Uterine smooth muscle cell (primary cell): ENCODE measurements at places on chromosomes 6 and 20. TPM values are rescaled to one million over a fixed set of nuclear protein-coding genes. Genes with fewer than 3 reads are reported as not detected.

The DNPH1 gene
- 62.9 and 63.7 TPM in 2 replicates for total RNA-seq

The OOEP gene
- total RNA-seq = not detected in 2 replicates

The PI16 gene
- 0.11 and 0.75 TPM in 2 replicates for total RNA-seq

The KIZ gene
- total RNA-seq = 20.9 and 47.0 TPM in 2 replicates

The PNLDC1 gene
- total RNA-seq = not detected in 2 replicates

The HLA-DQB2 gene
- total RNA-seq = not detected in 2 replicates

The PACSIN1 gene
- total RNA-seq = not detected in 2 replicates

The MYH7B gene
- under 0.01 and 0.33 TPM in 2 replicates for total RNA-seq

The TJAP1 gene
- 9.9 and 10.1 TPM in 2 replicates for total RNA-seq

The PRRT1 gene
- 0.11 and 0.12 TPM in 2 replicates for total RNA-seq

The SLC32A1 gene
- total RNA-seq = not detected in 2 replicates

The INSM1 gene
- total RNA-seq = not detected in 2 replicates

The SPATA25 gene
- 0.62 and 1.5 TPM in 2 replicates for total RNA-seq

The DYNLRB1 gene
- total RNA-seq = 24.1 and 26.0 TPM in 2 replicates

The FAM162B gene
- 6.5 and 14.1 TPM in 2 replicates for total RNA-seq

The SLC17A3 gene
- not detected in 2 replicates for total RNA-seq

The MTHFD1L gene
- 47.3 and 60.0 TPM in 2 replicates for total RNA-seq

The TMEM14B gene
- 69.5 and 104 TPM in 2 replicates for total RNA-seq

The PI3 gene
- not detected in 2 replicates for total RNA-seq

The VSTM2L gene
- 0.66 and 2.2 TPM in 2 replicates for total RNA-seq

The C6orf141 gene
- total RNA-seq = 55.3 and 59.4 TPM in 2 replicates
